Activated naive CD4-positive, alpha-beta T cell treated with anti-CD3 and anti-CD28 coated beads for 36 hours (primary cell): ENCODE measurements at places on chromosomes 1 and 21. TPM values are rescaled to one million over a fixed set of nuclear protein-coding genes. Genes with fewer than 3 reads are reported as not detected.

DNA sequence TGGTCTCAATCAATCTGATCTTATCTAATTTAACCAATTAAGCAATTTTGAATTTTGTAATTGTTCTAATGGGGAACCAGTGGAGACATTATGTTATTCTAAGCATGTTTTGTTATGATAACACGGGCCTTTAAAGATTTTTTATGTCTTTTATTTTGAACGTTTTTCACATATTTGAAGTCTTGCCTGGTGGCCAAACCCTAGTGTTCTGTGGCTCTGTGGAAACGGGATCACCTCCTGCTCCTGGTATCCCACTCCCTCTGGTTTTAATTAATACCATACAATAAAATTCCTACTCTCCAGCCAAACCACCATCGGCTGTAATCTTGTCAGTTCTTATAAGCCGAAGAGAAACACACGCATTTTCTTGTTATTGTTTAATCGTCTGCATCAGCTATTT is 22.9 kb upstream of the LMO4 start:
- H3K4me1 ChIP-seq, result no peaks in the 10 kb centered on the region
- no peak overlapping the region for H3K27ac ChIP-seq
- DNase-seq, result no peak
- H3K27me3 ChIP-seq, result peaks cover 5% of the 10 kb centered on the region
- no peak overlapping the region for H3K4me3 ChIP-seq

DNA sequence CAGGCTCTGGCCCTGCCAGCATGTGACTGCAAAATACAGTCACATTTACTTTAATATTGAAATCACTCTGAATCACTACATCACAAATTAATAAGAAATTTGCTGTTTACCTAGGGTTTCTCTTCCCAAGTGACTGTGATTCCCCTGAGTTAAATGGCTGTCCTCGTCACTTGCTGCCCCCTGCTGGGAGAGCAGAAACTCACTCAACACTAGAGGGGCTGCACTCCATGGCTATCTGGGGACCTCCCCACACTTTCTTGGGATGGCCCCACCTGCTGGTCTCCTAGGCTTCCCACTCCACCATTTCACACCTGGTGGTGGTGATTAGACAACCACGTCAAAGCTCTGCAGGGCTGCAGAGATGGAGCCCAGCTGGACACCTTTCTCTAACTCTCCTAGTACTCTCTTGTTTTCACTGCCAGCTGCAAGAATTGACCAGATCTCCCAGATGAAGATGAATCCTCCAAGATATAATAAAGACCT is 63.4 kb downstream of the CD2 start:
- H3K4me3 ChIP-seq, result no peak overlapping the region
- H3K4me1 ChIP-seq, result peaks cover 66% of the 10 kb centered on the region
- peak; percentile 91 for DNase-seq
- H3K27ac ChIP-seq, result peak overlapping the region; percentile 98
- H3K27me3 ChIP-seq, result no peaks in the 10 kb centered on the region

- peaks cover 2% of the 10 kb centered on the region for H3K4me1 ChIP-seq
- H3K27me3 ChIP-seq, result no peaks in the 10 kb centered on the region
Observed at GRCh38 chr1:244957122-244957521, 92.8 kb upstream of the HNRNPU start.

GRCh38 chr21:45392573-45392971 is 12.4 kb upstream of the COL18A1 start:
- H3K4me1 ChIP-seq, result no peaks in the 10 kb centered on the region
- H3K27ac ChIP-seq, result no peak overlapping the region
- DNase-seq, result no peak

GRCh38 chr1:71351438-71351837 is 270.6 kb upstream of the ZRANB2 start:
- no peak overlapping the region for H3K27ac ChIP-seq
- H3K36me3 ChIP-seq, result no peaks in the 10 kb centered on the region
- no peaks in the 10 kb centered on the region for H3K27me3 ChIP-seq
- no peaks in the 10 kb centered on the region for H3K4me1 ChIP-seq

DNA sequence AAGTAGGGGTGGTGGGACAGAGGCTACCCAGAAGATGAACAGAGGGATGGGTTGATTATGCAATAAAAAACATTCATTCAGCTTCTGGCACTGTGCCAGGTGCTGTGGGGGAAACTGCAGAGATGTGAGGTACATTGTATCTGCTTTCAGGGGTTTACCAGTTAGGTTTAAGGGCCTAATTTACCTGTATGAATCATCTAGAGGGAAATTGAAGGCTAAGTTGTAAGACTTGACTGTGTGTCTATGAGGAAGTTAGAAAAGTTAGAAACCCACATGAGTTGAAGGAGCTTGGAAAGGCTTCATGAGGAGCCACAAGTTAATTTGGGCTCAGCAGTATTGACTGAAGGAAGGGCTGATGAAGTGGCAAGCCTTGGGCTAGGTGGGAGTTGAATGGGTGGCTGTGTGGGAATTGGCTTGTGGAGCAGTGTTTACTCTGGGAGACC is 36.7 kb upstream of the APOBEC4 start:
- H3K4me3 ChIP-seq, result no peak overlapping the region
- no peak overlapping the region for H3K27ac ChIP-seq
- no peaks in the 10 kb centered on the region for H3K36me3 ChIP-seq
- H3K27me3 ChIP-seq, result no peaks in the 10 kb centered on the region

- no peak for DNase-seq
- H3K4me1 ChIP-seq, result no peaks in the 10 kb centered on the region
- H3K4me3 ChIP-seq, result no peak overlapping the region
Observed at GRCh38 chr21:14306126-14306907, 76.6 kb downstream of the HSPA13 start.

GRCh38 chr1:165354739-165355138 is 1.8 kb downstream of the LMX1A start:
- peaks cover 23% of the 10 kb centered on the region for H3K4me1 ChIP-seq
- DNase-seq, result no peak
- no peak overlapping the region for H3K27ac ChIP-seq
- H3K36me3 ChIP-seq, result no peaks in the 10 kb centered on the region

DNA sequence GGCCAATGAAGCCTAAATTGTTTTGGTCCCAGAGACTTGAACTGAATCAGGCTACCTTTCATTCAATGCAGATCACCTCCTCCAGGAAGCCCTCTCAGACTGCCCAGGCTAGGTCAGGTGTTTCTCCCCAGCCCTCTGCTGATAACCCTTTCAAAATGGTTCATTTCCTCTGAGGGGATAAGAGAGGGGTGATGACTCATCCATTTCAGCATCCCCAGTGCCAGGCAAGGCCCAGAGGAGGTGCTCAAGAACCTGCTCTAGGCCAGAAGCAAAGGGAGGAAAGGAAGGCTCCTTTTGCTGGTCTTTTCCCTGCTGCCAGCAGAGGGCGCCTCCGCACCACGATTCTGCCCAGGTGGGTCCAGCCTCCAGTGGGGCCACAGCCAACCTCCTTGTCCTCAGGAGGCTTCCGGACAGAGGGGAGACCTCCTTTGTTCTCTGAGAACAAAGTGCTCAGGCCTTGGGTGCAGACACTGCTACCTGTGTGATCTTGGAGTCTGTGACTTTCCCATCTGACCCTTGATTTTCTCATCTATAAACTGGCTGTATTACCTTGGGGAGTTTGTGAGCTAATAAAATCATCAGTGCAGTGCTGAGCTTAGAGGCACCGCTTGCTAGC is 45.3 kb upstream of the ARHGEF10L start:
- no peak overlapping the region for H3K27ac ChIP-seq
- H3K4me1 ChIP-seq, result no peaks in the 10 kb centered on the region
- DNase-seq, result peak; percentile 78
- H3K27me3 ChIP-seq, result peaks cover 4% of the 10 kb centered on the region
- no peak overlapping the region for H3K4me3 ChIP-seq

DNA sequence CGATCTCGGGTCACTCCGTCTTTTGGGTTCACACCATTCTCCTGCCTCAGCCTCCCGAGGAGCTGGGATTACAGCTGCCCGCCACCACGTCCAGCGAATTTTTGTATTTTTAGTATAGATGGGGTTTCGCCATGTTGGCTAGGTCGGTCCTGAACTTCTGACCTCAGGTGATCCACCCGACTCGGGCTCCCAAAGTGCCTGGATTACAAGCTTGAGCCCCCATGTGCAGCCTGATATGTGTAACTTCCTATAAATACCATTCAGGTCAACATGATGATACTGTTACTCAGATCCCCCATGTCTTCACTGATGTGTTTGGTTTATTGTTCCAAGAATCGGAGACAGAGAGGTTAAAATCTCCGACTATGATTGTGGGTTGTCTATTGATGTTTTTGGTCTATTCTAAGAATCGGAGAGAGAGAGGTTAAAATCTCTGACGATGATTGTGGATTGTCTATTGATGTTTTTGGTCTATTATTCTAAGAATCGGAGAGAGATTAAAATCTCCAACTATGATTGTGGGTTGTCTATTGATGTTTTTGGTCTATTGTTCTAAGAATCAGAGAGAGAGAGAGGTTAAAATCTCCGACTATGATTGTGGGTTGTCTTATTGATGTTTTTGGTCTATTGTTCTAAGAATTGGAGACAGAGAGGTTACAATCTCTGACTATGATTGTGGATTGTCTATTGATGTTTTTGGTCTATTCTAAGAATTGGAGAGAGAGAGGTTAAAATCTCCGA is 17.0 kb downstream of the C1orf159 start:
- DNase-seq, result peak; percentile 7
- H3K4me3 ChIP-seq, result no peak overlapping the region
- peaks cover 40% of the 10 kb centered on the region for H3K4me1 ChIP-seq
- H3K27ac ChIP-seq, result peak overlapping the region; percentile 76

- peaks cover 12% of the 10 kb centered on the region for H3K36me3 ChIP-seq
- no peak overlapping the region for H3K27ac ChIP-seq
- DNase-seq, result no peak
- no peak overlapping the region for H3K4me3 ChIP-seq
- peaks cover 7% of the 10 kb centered on the region for H3K4me1 ChIP-seq
- H3K27me3 ChIP-seq, result no peaks in the 10 kb centered on the region
Observed at GRCh38 chr1:184696403-184696802, 58.3 kb downstream of the EDEM3 start.

DNA sequence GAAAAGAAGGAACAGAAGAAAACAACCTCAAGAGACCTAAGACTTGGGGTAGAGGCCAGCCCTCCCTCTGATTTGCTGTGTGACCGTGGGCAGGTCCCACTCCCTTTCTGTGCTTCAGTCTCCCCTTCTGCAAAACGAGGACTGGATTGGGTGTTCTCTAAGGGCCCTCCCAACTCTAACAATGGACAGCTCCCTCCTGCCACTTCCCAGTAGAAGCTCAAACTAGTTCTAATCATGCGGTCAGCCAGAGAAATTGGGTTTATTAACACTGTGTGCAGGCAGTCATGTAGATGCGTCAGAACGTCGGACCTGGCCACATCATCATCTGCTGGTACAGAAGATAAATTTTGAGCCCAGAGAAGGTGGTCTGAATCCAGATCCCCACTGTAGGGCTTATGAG is 1.6 kb upstream of the PADI4 start:
- no peak overlapping the region for H3K4me3 ChIP-seq
- H3K4me1 ChIP-seq, result no peaks in the 10 kb centered on the region
- H3K36me3 ChIP-seq, result peaks cover 2% of the 10 kb centered on the region

DNA sequence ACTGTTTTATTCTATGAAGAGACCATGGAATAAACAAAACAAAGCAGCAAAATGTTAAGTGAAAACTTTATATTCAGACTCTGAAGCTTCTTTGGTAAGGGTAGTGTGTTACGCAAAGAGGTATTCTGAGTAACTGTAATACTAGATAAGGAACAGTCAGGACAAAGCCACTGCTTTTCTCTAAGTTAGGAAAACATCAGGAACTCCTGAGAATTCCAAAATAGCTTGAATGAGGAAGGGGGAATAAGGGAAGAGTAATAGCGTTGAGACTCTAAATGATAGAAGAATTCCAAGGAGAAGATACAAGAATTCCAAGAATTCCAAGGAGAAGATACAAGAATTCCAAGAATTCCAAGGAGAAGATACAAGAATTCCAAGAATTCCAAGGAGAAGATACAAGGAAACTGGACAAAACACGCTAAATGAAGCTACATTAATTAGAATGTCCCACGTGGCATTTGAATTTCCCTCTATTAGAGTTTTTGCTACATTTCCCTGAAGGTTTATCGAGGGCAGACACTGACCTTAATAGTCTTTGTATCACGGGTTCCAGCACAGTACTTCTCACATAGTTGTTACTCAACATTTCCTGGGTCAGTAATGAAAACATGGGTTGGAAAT is 71.5 kb downstream of the SMYD3 start:
- no peaks in the 10 kb centered on the region for H3K27me3 ChIP-seq
- H3K4me1 ChIP-seq, result peaks cover 8% of the 10 kb centered on the region
- H3K36me3 ChIP-seq, result peaks cover 24% of the 10 kb centered on the region
- H3K27ac ChIP-seq, result no peak overlapping the region

DNA sequence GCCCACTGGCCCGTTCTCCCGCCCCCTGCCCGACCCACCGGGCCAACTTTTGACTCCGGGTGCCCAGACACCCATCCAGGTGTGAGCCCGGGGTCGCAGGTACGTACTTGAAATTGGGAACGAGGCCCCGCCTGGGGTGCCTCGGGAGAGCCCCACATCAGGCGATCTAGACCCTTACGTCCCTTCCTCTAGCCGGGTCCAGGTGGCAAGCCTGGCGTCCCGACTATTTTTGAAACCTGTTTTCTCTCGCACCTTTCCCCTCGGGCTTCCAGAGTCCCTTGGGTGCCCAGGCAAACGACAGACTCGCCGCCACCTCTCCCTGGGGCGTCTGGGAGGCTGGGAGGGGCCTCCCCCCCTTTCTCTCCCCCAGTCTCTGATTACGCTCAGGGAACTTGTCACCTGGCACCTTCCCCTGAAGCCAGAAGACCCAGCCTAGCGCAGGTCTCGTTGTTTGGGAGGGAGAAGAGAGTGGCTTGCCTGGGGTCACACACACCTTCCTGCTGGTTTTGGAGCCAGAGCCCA is 898 bp downstream of the LDLRAP1 start:
- peak; percentile 49 for DNase-seq
- peak overlapping the region; percentile 64 for H3K27ac ChIP-seq
- no peaks in the 10 kb centered on the region for H3K36me3 ChIP-seq
- H3K4me3 ChIP-seq, result peak overlapping the region; percentile 86

GRCh38 chr1:98920441-98921110 is 84.1 kb downstream of the PLPPR5 start:
- H3K4me1 ChIP-seq, result peaks cover 2% of the 10 kb centered on the region
- H3K36me3 ChIP-seq, result no peaks in the 10 kb centered on the region
- DNase-seq, result no peak
- no peak overlapping the region for H3K4me3 ChIP-seq

MCL1 gene
- total RNA-seq, result 228 TPM

LRRC38 gene
- total RNA-seq, result not detected

FCRL1 gene
- total RNA-seq, result not detected

VTCN1 gene
- not detected for total RNA-seq

ANGPTL3 gene
- total RNA-seq, result not detected

CRYBG2 gene
- 0.72 TPM for total RNA-seq
